Spinal cord (tissue), 10 donors: ENCODE measurements at places on chromosomes 2 and 18.

DNA sequence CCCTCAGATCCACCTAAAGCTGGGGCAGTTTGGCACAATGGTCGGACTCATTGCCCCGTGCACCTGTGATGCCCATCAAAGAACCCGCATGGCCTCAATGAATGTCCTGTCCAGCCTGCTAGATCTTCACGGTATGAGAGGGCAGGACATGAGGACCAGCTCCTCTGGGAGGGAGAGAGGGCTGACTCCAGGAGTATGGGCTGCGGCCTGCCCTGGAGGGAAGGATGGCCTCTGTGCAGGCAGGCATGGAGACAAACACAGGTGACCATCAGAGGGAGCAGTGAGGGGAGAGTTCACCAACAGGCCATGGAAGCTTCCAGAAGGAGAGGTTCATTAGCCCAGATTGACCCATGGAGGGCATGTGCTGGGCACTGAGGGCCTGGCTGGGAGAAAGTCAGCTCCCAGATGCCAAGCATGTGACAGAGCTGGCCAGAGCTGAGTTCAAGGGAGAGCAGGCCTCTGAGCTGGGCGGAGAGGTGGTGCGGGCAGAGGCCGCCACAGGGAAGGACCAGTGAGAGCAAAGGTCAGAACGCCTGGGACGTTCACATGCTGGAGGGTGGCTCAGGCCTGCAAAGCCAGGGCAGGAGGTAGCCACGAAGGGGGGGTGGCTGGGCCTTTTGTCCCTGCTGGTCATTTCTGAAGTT is 36.2 kb downstream of the HJURP start:
- DNase-seq: no peak

DNA sequence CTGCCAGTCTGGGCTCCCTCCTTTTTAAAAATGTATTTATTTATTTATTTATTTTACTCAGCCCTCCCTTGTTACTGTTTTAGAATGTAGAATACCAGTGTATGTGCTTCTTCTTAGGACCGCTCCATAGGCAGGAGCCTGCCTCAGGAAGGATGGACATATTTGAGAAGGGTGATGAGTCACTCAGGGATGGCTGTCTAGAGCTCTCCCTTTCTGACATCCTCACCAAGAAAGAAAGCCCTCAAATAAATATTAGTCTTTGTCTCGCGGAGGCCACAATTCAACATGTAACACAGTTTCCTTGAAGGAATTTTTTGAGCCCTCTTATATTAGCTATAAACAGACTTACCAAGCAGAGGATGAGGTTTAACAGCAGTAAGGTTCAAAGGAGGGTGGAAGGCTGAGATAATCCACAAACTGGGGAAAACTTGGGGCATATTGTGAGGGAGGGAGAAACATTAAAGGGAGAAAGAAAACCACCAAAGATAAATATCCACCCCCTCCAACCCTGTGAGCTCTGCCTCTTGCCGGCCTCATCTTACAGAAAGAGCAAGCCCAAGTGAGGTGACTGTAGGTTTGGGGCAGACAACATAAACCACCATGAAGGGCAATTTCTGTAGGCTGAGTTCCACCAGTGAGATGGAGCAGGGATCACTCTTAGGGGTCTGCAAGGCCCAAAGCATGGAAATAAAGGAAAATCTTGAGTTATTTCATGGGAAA is 163.4 kb downstream of the LRRTM1 start:
- DNase-seq: no peak

DNA sequence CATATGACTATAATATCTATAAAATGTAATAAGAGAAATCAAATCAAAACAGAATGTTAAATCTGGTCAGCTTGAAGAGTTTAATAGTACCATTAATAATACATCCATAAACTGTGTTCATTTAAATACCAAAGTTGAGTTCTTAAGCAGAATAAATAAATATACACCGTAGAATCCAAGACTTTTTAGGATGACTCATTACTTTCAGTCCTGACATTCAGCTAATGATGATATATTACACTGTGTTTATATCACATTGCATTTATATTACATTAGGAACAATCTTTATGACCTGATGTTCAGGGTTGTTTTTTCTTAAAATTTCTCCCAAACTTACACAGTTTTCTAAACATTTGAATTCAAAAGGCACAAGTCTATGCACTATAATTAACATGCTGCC is 331.3 kb downstream of the SS18 start:
- no peak for DNase-seq

- DNase-seq: no peak
Measured at GRCh38 chr18:35680139-35680551, 98.6 kb downstream of the GALNT1 start.

GRCh38 chr2:1635823-1636222 is 108.5 kb downstream of the PXDN start:
- DNase-seq: no peak

GRCh38 chr2:9008951-9009664 is 5.6 kb upstream of the MBOAT2 start:
- no peak for DNase-seq

DNA sequence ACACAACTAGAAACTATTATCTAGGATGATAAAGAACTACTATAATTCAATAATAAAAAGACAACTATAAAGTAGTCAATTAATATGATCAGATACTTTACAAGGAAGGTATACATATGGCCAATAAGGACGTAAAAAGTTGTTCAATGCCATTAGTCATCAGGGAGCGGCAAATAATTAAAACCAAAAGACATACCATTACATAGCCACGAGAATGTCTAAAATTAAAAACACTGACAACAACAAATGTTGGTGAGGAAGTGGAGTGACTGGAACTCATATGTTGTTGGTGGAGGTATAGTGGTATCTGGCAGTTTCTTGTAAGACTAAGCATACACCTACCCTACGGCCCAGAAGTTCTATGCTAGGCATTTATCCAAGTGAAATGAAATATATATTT is 152.4 kb downstream of the MTCL1 start:
- no peak for DNase-seq

GRCh38 chr2:20226152-20226545 is 1.2 kb upstream of the SDC1 start:
- DNase-seq: no peak

DNA sequence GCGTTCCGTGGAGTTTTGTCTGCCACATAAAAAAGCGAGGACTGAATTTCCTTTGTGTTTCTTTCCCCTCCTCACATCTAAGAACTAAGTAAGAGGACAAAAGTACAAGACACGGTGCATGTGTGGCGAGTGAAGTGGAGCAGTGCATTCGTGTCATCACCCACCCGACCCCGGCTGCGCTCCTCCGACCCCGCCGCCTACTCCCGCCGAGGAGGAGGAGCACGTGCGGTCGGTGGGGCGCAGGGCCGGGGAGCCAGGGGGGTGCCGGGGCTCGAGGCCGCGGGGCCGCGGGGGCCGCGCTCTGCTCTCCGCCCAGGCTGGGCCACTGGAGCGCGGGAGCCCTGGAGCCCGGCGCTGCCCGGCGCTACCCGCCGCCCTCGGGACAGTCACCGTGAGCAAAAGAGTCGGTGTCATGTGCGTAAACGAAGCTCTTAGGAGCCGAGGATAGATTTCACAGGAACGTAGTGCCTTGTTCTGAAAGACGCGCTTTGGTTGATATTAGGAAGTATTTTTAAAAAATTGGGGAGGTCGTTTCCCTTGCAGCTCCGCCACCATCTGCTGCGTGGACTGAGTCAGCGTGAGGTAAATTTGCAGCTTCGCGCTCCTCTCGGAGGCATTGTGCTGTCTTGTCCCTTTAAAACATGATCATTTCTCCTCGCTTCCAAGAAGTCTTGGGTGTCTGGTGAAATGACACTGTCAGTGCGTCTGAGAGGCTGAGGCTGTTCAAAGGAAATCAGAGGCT is 11.0 kb downstream of the TBR1 start:
- DNase-seq: no peak

DNA sequence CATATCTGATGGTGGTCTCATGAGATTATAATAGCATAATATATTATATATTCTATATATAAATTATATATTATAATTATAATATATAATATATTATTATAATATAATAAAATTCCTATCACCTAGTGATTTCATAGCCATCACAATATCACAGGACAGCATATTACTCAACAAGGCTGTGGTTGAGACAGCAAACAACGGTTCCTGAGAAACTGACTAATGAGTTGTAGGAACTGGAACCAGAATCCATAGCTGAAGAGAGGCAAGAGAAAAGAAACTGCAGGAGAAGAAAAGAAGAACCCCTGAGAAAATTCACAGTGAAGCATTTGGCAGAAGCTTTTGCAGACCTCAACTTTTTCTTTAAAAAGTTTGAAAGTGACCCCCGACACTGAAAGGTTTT is 84.0 kb downstream of the BCL2L11 start:
- DNase-seq: no peak

DNA sequence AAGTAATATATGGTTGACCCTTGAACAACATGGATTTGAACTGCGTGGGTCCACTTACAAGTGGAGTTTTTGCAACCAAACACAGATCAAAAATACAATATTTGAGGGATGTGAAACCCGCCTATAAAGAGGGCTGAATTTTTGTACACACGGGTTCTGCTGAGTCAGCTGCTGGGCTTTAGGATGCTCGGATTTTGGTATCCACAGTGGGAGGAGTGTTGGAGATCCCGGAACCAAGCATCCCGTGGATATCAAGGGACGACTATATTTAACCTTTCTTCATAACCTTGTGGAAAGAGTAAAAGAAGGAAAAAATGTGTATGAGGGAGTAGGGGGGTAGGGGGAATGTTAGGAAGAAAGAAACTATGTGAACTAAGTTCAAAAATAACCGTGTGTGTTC is 10.0 kb upstream of the INPP1 start:
- no peak for DNase-seq

DNA sequence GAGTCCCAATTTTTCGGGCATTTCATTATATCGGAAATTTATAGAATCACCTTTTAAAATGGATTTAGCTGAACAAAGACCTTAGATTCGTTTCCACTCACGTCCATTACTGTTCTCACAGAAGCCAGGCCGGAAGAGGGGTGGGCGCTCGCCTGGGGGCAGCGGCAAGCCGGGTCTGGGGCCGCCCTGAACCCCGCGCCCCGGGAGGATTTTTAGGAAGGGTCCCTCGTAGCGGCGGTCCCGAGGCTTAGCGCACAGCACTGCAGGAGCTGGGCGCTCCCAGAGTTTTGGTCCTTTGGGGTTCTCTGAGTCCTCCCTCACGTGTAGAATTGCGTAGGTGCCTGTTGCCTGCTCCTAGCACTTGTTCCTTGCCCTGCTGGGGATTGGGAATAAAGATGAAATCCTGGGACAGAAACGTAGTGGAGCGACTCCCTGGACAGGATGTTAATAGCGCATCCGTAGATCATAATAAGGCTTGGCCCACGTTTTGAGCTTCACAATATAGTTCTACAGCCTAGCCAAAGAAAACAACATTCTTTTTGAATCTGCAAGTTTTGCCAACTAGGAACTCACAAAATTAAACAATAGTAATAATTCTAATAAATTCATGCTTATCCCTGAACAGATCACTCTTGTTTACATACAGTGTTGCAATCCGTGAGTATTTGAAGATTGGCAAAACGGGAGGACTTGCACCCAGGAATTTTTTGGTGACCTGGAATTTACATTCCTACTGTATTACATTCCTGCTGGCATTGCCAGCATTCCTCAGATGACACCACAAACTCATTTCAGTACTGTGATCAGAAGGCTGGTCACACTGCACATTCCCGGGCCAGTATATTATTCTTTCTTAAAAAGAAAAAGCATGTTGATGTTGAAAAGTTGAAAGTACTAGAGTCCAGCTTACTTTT is 875 bp downstream of the C18orf63 start:
- no peak for DNase-seq

DNA sequence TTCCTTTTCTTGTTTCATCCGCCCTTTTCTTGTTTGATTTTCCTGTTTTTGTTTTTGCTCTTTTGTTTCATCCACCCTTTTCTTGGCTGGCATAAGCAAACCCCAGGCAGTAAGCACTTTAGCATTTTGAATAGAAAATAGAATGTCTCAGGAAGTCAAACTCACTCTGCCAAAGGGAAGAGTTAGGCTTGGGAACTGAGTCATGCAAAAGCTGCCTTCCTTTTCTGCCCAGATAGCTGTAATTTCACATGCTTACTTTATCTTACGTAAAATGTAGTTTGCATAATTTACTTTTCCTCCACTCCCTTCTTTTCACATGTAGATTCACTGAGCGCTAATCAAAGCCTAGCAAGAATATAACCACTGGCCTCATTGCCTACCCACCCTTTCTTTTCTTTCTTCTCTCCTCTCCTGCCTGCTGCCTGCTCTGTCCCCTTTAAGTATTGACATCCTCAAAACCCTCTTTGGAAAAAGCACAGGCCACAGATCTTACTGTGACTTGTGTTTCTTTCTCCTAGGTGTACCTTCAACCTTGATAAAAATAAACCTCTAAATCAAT is 48.4 kb downstream of the CNGA3 start:
- DNase-seq: no peak

- DNase-seq: no peak
Measured at GRCh38 chr2:106098664-106099063, 95.4 kb downstream of the UXS1 start.

DNA sequence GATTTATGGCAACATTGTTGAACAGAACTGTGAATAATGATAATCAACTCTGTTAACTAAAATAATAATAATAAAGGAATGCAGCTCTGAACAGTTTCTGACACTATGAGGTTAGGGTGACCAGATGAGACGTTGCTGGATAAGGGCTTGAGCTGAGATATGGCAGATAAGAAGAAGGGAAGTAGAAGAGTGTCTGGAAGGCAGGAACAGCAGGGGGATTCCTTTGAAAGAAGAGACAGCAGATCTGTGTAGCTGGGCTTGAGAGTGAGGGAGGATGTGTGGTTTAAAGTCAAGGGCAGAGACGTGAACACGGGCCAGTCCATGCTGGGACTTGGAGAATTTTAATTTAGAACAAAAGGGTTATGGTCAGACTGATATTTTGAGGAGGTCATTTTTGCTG is 273.1 kb upstream of the SLC14A2 start:
- no peak for DNase-seq

DNA sequence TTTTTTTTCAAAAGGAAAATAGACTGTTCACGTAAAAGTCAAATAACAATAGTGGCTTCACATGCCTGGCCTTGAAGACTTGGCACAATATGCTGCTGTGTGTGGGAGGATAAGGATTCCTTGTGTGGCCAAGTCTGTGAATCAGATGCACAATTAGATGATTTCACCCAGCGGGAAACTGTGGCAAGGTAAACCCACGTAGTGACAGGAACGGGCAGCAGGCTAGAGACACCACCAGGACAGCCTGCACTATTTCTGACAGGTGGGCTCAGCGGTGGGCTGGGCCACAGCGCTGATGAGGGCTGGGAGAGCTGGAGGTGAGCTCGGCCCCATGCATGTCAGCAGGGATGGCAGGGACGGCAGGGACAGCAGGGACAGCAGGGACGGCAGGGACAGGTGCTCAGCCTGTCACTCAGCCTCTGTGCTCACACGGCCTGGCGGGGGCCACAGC is 21.6 kb downstream of the SNORC start:
- DNase-seq: no peak
